ENCODE measurements at places on chromosomes 2 and 18. TPM values are rescaled to one million over a fixed set of nuclear protein-coding genes. Genes with fewer than 3 reads are reported as not detected.
A peak's percentile ranks its signal among the peaks of the same experiment; 100 is the strongest.

DNA sequence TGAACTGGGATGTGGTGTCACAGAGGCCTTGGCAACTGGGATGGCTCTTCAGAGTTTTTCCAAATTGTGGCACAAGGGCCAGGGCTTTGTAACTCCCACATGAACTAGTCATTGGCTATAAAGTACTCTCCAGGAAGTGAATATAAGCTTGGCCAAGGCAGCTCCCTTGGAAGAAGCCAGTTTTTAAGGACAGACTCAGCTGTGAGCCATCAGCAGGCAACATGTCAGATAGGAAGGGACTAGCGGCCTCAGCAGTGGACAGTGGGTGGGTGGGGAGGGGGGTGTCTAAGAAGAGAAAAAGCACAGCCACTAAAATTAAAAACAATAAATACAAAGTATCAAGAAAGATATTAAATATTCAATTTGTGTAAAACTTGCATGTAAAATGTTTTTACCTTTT is 691.1 kb upstream of the PIK3C3 start:
- no peaks in the 10 kb centered on the region for H3K4me1 ChIP-seq
- no peak overlapping the region for H3K27ac ChIP-seq
- no peaks in the 10 kb centered on the region for H3K36me3 ChIP-seq
- H3K4me3 ChIP-seq = no peak overlapping the region
- no peak for DNase-seq

GRCh38 chr2:99818842-99819241 is 323.5 kb downstream of the AFF3 start:
- DNase-seq = peak; percentile 39
- H3K36me3 ChIP-seq = no peaks in the 10 kb centered on the region
- no peak overlapping the region for H3K27ac ChIP-seq
- H3K4me3 ChIP-seq = no peak overlapping the region

DNA sequence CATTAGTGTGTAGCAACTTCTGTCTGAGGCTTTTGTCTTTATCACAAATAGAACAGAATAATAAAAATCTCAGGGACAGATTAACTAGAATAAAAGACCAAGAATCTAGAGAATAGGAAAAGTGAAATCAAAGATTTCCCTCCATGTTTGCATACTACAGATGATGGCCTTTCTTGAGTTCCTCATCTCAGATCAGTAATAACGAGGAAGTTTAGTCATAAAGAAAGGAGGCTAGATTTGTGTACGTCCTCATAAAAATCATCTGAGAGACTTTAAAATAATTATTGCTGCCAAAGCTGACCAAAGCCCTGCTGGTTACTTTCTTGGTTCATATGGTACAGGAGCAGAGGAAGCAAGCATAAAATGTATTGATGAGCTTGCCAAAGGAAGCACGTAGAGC is 117.3 kb downstream of the MIB1 start:
- peaks cover 71% of the 10 kb centered on the region for H3K36me3 ChIP-seq
- no peaks in the 10 kb centered on the region for H3K4me1 ChIP-seq
- no peaks in the 10 kb centered on the region for H3K27me3 ChIP-seq
- no peak for DNase-seq
- H3K4me3 ChIP-seq = no peak overlapping the region

DNA sequence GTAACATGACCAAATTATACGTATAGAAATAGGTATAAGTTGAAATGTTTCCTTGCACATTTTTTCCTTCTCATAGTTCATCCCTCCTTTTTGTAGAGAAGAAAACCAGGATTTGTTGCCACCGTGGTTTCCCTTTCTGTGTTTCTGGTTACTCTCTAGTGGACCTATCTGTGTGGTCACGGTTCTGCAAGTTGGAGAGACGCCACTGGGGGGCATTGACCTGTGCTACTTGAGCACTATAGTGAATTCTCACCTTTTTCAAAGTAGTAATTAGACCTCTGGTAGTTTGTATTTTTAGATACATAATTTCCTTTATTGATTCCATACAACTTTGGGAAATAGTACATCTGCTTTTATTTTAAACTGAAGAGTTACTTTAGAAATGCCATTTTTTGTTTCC is 444.8 kb downstream of the PTPRM start:
- H3K4me1 ChIP-seq = no peaks in the 10 kb centered on the region
- H3K36me3 ChIP-seq = no peaks in the 10 kb centered on the region
- no peaks in the 10 kb centered on the region for H3K27me3 ChIP-seq
- no peak for DNase-seq
- H3K4me3 ChIP-seq = no peak overlapping the region

- H3K4me1 ChIP-seq = no peaks in the 10 kb centered on the region
- H3K4me3 ChIP-seq = no peak overlapping the region
- H3K27ac ChIP-seq = no peak overlapping the region
- no peaks in the 10 kb centered on the region for H3K27me3 ChIP-seq
These were observed 121.0 kb downstream of the MYO1B start for GRCh38 chr2:191366199-191366598.

- H3K4me3 ChIP-seq = no peak overlapping the region
- H3K27ac ChIP-seq = no peak overlapping the region
- H3K36me3 ChIP-seq = no peaks in the 10 kb centered on the region
- H3K4me1 ChIP-seq = peaks cover 7% of the 10 kb centered on the region
- DNase-seq = no peak
- H3K27me3 ChIP-seq = no peaks in the 10 kb centered on the region
These were observed 113.9 kb downstream of the MAP4K4 start for GRCh38 chr2:101811226-101812015.

GRCh38 chr2:46195819-46196218 is 101.4 kb upstream of the EPAS1 start:
- H3K36me3 ChIP-seq = no peaks in the 10 kb centered on the region
- H3K27ac ChIP-seq = no peak overlapping the region
- no peaks in the 10 kb centered on the region for H3K27me3 ChIP-seq
- H3K4me1 ChIP-seq = no peaks in the 10 kb centered on the region

DNA sequence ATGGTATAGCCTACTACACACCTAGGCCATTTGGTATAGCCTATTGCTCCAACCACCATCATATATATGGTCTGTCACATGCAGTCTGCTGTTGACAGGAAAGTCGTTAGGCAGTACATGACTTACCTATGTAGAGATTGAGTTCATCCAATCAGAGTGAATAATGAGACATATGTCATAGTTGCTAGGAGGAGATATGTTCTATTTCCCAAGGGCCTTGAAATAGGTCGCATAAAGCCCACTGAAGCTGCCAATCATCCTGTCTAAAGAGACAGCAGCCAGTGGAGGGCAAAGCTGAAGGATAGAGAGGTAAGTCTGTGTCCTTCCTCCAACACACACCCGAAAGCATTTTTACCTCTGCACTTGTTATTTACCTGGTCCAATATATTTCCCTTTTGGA is 263.4 kb downstream of the PTPRM start:
- H3K27me3 ChIP-seq = no peaks in the 10 kb centered on the region
- H3K4me1 ChIP-seq = no peaks in the 10 kb centered on the region
- H3K36me3 ChIP-seq = no peaks in the 10 kb centered on the region
- H3K27ac ChIP-seq = no peak overlapping the region
- H3K4me3 ChIP-seq = no peak overlapping the region

DNA sequence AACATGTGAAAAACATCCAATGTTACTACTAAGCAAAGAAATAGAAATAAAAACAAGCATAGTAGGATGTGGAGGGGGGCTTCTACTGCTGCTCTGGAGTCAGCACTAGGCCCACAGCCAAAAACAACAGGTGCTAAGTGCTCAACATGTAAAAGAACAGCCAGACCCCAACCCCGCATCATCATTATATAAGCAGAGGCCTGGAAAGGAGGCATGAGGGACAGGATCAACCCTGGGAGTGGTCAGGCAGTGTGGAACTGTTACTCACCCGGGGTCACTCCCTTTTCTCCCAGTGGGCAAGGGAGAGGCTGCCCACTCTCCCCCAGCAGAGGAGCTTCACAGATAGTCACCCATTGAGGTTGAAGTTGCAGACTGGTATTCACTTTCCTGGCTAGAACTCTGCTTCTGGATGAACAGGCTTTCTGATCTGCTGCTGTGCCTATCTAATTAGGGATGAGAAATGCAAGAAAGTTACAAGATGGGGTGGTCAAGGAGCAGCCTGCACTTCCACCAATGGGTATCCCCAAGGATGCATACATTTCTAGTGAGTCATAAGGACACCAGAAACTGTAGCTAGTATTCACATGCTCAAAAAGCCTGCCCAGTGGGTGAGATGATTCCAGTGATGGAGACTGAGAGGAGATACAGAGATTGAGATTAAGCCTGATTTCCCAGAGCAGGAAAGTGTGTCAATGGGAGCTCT is 480.1 kb upstream of the TCF4 start:
- no peaks in the 10 kb centered on the region for H3K27me3 ChIP-seq
- H3K27ac ChIP-seq = no peak overlapping the region
- no peaks in the 10 kb centered on the region for H3K36me3 ChIP-seq
- H3K4me3 ChIP-seq = no peak overlapping the region

DNA sequence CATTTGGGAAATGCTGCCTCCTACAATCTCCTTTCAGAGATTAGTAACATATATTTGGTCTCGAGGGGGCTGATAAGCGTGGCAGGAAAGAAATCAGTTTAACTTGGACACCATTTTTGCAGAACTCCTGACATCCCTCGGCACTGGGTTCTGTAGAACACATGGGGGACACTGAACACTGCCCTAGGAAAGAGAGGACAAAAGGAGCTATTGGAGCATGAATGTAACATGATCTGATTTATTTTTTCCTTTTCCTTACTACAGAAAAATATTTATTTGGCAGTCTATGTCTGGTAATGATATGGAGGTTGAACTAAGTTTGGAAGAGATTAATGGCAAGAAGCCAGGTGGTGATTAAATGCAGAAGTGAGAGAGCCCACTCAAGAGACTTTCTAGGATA is 153.8 kb downstream of the AFF3 start:
- no peak for DNase-seq
- H3K27ac ChIP-seq = no peak overlapping the region
- no peaks in the 10 kb centered on the region for H3K36me3 ChIP-seq
- H3K4me3 ChIP-seq = no peak overlapping the region

- no peak for DNase-seq
- no peaks in the 10 kb centered on the region for H3K36me3 ChIP-seq
- H3K27me3 ChIP-seq = peaks cover 4% of the 10 kb centered on the region
These were observed 124.9 kb downstream of the GALNT14 start for GRCh38 chr2:31013301-31013700.

- DNase-seq = no peak
- H3K4me3 ChIP-seq = no peak overlapping the region
- H3K27me3 ChIP-seq = no peaks in the 10 kb centered on the region
- no peak overlapping the region for H3K27ac ChIP-seq
- no peaks in the 10 kb centered on the region for H3K36me3 ChIP-seq
- no peaks in the 10 kb centered on the region for H3K4me1 ChIP-seq
These were observed 204.9 kb upstream of the CYRIA start for GRCh38 chr2:16870491-16871076.

DNA sequence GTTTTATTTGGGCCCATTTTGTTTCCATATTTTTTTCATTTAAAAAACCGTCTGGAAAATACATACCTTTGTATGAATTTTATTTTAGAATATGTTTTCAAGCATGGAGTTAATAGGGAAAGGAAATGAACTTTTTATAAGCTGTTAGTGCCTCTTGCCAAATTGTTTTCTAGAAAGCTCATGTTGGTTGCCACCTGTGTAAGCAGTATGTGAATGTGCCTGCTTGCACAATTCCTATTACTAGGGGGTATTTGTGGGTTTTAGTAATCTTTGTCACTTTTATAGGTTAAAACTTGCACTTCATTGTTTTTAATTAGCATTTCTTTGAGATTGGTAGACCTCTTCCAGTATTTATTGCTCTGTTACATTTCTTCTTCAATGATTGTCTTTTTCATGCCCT is 107.3 kb downstream of the TANC1 start:
- no peak for DNase-seq
- H3K27ac ChIP-seq = no peak overlapping the region
- no peak overlapping the region for H3K4me3 ChIP-seq
- no peaks in the 10 kb centered on the region for H3K36me3 ChIP-seq

- no peaks in the 10 kb centered on the region for H3K36me3 ChIP-seq
- no peak overlapping the region for H3K27ac ChIP-seq
- no peaks in the 10 kb centered on the region for H3K4me1 ChIP-seq
- DNase-seq = no peak
These were observed 173.3 kb downstream of the OSR1 start for GRCh38 chr2:19185086-19185485.

GRCh38 chr2:152284398-152284797 is 50.6 kb upstream of the FMNL2 start:
- no peak overlapping the region for H3K27ac ChIP-seq
- no peaks in the 10 kb centered on the region for H3K36me3 ChIP-seq
- no peaks in the 10 kb centered on the region for H3K4me1 ChIP-seq
- DNase-seq = no peak
- H3K4me3 ChIP-seq = no peak overlapping the region

- H3K4me1 ChIP-seq = no peaks in the 10 kb centered on the region
- no peaks in the 10 kb centered on the region for H3K36me3 ChIP-seq
- no peak overlapping the region for H3K27ac ChIP-seq
- H3K27me3 ChIP-seq = no peaks in the 10 kb centered on the region
- DNase-seq = no peak
These were observed 160.4 kb upstream of the BCL2L11 start for GRCh38 chr2:110960281-110960680.

DNA sequence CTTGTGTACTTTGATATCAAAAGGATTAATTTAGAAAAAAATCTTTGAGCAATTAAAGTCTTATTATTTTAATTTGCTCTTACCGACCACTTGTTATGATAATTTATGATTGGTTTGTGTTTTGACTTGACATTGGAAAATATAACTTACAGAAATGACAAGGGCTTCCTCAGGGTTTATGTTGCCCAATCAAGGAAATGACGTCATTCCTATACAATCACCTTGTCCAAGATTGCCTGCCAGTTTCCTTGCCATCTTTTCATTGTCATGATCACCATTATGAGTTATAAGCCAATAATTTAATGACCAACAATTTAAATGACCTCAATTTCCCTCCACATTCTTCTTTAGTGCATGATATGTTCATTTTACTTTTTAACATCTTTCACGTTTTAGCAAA is 351.8 kb upstream of the TMEFF2 start:
- no peaks in the 10 kb centered on the region for H3K4me1 ChIP-seq
- H3K36me3 ChIP-seq = no peaks in the 10 kb centered on the region
- H3K27me3 ChIP-seq = no peaks in the 10 kb centered on the region
- H3K27ac ChIP-seq = no peak overlapping the region

DNA sequence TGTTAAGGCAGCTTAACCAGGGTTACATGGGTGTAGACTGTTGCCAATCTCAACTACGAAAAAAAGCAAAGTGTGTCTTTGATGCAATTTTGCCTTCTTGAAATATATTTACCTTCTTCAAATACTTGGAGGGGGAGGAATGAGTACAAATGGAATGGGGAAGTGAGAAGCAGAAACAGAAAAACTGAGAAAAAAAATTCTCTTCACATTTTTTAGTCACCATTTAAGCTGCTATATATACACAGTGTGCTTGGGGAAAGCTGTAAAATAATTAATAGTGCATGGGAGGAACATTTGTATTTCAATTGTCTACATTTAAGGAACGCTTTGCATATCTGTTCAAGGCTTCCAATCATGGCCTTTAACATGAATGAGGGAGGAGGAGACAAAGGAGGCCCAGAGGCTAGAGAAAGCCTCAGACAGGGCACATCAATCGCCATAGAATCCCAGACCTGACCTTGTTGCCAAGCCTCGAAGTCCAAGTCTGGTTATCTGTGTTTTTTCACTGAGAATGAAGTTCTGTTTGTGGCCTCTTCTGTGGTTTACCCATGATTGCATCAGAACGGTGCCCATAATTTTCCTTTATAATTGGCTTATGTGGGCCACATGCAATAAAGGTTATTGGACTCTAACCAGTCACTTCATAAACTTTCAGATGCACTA is 158.6 kb downstream of the PIK3C3 start:
- DNase-seq = peak; percentile 5
- H3K27ac ChIP-seq = no peak overlapping the region
- H3K27me3 ChIP-seq = no peaks in the 10 kb centered on the region
- H3K4me1 ChIP-seq = peaks cover 12% of the 10 kb centered on the region
- H3K36me3 ChIP-seq = no peaks in the 10 kb centered on the region

Gene C1GALT1C1L
- total RNA-seq = not detected

Gene NDUFS1
- total RNA-seq = 143 TPM

Gene COL3A1
- 450 TPM for total RNA-seq

Gene ADRA2B
- total RNA-seq = not detected

Gene GPC1
- 117 TPM for total RNA-seq

Data from stomach (tissue), 19 donors.